ENCODE measurements at places on chromosomes 11 and 22.

- no peak for DNase-seq
Observed at GRCh38 chr11:64933935-64934681, 1.6 kb downstream of the GPHA2 start.

DNA sequence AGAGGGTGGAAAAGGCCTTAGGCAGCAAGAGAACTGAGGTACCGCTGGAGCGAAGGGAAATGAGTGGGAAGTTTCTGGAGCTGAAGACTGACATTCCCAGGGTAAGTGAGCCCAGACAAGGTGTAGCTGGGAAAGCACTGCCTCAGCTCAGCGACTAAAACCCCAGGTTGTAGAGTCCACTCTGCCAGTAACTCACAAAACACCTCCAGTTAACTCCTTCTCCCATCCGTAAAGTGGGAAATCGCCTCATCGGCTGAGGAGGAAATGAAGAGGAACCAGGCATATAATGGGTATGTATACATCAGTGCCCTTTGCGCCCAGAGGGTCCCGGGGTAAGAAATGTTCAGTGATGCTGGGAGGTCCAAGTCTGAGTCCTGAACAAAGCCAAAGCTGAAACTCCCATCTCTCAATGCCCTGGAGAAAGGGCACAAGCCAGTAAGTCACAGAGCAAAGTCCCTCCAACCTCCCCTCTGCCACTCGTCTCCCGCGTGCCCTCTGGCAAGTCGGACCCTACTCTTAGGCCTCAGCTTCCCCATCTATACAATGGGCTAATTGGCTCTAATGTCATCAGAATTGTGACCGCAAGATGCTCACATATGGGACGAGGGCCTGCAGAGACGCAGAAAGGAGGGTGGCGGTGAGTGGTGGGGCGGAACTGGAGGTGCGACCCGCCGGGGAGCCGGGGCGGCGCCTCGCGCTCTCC, 588 bp downstream of the VPS37C start:
- DNase-seq = no peak

GRCh38 chr11:73399159-73399590, 23.0 kb downstream of the RELT start:
- no peak for DNase-seq

GRCh38 chr11:113197446-113197845, 116.9 kb upstream of the TTC12 start:
- DNase-seq = no peak

DNA sequence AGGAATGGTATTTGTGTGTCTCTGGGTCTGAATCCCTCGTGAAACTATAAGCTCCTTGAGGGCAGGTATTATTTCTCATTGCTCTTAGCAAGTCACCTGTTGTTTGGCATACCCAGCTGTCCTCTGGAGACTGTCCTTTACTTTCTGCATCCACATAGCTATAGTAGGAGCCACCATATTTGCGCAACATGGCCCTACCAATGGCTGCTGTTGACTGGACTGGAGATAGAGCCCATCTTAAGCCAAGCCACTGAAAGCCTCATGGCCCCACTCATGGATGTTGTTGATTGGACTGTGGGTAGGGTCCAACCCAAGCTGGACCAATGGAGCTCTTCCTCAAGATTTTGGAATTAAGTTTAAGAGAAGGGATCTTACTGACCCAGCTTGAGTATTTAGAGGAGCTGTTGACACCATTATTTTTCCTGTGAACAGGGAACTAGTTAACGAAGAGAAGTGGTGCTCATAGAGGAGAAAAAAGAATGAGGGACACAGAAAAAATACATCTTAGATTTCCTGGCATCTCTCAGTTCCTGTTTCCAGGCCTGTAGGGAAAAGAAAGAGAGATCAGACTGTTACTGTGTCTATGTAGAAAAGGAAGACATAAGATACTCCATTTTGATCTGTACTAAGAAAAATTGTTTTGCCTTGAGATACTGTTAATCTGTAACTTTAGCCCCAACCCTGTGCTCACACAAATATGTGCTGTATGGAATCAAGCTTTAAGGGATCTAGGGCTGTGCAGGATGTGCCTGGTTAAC, 47.2 kb downstream of the LRRC74B start:
- DNase-seq = no peak

DNA sequence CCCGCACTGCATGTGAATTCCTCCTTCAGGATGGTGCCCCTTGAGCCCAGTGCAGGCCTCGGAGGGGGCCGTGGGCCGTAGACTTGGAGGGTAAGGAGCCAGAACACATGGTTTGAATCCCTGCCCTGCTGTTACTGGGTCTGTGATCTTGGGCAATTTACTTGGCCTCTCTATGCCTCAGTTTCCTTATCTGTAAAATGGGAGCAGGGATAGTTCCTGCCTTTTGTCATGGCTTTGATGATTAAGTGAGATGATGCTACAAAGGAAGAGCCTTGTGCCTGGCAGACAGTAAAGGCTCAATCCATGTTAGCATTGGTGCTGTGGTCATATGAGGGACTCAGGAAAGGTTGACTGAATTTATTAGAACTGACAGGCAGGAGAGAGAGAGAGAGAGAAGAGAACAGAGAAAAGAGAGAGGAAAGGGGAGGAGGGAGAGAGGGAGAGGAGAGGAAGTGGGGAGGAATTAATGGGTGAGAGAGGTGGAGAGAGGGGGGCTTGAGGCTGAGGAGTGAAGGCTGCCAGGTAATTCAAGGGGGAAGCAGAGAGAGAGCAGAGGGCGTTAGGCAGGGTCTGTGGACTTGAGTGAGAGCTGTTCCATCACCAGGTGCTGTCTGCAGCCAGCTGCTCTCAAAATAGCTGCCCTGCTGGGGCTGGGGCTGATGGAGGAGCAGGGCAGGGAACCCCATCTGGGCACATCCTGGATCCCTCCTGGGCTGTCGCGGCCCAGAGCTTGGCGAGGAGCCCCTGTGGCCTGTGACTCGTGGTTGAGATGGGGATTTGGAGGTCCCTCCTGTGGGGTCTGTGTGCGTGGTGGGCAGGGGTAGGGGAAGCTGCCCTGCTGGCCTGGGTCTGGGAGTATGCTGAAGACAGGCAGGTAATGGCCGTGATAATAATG, 44.1 kb downstream of the MCM5 start:
- DNase-seq = no peak

DNA sequence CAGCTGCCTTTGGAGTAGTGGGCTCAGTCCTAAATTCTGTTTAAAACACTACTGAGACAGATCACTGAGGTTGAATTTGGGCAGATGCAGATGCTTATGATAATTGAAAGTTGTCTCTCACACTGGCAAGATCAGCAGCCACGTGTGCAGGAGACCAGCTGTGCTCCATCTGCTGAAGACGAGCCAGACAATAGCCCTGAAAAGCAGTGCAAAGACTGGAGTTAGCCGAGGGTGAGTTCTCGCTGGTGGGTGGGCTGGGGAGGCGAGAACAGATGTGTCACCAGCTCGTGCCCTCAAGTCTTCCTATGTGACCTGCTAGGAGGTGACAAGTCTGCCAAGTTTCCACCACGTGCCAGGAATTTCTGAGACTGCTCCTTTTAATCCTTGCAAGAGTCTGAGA, 661.3 kb upstream of the B3GAT1 start:
- no peak for DNase-seq

- DNase-seq = no peak
Observed at GRCh38 chr11:35635933-35636332, 17.7 kb downstream of the FJX1 start.

DNA sequence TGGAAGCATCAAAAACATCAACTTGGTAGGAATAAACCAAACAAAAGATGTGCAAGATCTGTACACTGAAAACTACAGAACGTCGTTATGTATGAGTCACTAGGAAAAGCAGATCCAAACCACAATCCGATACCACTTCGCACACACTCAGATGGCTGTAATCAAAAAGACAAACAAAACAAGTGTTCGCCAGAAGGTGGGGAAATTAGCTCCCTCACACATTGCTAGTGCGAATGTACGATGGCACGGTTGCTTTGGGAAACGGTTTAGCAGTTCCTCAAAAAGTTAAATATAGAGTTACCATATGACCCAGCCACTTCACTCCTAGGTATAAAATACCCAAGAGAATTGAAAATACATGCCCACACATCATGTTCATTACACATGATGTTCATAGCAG, 14.8 kb upstream of the CARD10 start:
- DNase-seq = no peak

DNA sequence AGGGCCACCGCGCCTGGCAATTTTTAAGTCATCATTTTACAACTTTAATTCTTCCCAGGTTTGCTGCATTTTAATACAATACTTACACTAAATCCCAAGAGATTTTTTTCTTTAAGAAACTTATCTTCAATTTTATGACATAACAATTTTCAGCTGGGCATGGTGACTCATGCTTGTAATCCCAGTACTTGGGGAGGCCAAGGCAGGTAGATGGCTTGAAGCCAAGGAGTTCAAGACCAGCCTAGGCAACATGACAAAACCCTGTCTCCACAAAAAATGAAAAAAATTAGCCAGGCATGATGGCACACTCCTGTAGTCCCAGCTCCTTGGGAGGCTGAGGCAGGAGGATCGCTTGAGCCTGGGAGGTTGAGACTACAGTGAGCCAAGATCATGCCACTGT, 38.8 kb downstream of the CLDN25 start:
- no peak for DNase-seq

DNA sequence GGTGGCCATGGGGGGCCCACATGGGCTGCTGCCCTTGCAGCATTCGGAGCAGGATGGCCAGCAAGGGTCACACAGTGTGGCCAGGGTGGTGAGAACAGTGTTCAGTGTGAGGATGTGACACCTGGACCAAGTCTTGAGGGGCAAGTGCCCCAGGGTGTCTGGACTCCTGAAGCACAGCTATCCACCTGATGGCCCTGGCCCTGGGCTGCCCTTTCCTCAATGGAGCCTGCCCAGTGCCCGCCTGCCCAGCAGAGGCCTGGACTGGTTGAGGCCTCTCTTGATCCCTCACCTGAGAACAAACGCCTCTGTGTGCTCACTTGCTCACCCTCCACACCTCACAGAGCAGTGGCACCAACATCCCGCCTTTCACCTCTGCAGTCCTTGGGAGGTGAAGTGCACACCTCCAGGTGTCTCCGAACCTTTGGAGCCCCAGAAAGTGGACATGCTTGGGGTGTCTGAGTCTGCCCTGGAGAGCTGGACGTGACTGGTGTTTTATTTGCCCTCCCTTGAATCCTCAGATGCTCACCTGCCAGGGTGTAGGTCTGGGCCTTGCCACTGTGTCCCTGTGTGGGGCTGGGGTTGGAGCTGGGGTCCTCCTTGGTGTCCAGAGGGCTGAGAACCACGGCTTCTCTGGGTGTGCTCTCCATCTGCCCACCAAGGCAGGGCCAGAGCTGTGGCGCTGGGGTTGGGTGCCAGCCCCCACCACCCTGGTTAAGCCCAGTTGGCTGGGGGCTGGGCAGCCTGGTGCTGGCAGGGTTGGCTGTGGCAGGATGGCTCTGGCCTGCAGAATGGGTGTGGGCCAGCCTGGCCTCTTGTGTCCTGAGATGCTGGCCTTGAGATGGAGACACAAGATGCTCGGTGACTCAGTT, 3.8 kb upstream of the MUC2 start:
- DNase-seq = no peak

DNA sequence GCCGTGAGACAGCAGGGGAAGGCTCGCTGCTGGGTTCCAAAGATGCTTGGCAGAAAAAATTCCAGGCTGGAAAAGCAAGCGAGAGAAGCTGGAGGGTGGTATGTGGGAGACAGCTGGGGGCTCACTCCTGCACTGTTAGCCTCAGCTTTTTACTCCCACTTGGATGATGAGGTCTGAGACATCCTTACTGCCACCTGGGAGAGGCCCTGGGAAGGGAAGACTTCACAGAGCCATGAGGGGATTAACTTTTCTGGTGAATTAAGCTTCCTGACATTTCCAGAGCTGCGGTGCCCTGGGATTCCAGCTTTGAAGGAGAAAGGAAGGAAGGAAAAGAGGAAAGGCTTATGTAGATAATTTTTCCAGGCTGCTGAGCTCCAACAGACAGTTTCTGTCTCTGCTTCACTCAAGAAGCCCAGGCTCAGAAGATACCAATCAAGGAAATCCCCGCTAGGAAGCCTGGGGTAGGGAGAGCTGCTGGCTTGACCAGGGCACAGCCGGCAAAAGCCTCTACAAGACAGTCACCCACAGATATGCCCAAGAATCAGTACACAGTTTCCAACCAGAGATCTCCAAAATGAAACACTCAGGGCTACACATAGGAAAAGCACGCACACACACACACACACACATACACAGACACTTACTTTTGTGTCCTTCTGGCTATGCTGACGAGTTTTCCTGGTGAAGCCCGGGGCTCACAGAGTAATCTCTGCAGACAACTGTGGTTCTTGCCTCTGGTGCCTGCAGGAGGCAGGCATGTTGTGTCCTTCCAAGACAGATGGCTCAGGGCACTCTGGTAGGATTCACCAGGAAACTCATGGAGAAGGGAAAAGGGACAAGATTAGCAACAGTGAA, 907 bp downstream of the MCHR1 start:
- DNase-seq = no peak

- DNase-seq = no peak
Observed at GRCh38 chr11:65773784-65774411, 6.9 kb downstream of the AP5B1 start.

DNA sequence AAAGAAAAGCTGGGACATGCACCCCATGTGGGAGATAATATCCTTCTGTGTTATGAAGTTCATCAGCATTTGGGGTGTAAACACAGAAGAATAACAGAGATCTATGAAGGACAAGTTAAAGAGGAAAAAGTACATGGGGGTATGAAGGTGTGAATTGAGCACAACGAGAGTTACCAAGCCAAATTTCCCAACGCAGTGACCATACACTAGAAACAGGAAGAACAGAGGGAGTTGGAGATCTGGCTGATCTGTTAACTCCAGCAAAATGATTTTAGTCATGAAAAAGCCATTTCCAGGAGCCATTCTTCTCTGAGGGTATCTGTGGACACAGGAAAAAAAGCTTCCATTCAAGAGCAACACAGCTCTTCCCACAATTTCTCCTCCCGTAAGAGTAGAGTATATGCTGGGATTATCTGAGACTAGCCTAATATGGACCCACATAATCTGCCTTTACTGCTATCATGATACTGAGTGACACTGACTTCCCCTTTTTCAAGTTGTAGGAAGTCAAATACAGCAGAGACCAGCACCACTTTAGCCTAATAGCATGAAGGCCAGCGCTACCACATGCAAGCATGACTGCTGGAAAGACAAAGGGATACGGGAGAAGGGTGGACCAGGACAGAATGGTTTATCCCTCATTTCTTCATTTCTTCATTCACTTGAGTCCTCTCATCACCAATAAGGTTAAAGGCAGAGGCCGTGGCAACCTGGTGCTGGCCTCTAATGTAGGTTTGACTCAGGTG, 19.6 kb upstream of the OR8D2 start:
- DNase-seq = no peak

DNA sequence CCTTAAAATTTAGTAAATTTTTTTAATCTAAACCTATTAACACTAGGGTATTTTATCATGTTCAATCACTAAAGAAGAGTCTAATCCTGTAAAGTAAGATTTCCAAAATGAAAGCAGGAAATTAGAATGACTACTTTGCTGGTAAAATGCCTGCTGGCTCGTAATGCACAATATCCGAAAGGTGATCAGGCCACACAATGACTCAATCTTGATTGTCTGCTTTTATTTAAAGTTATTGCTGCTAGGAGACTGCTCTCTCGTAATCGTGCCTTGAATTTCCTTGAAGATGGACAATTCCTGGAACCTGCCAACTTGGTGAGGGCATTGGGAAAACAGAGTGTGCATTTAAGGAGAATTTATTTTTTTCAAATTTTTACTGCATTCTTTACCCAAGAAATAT, 1786.5 kb upstream of the RAG2 start:
- no peak for DNase-seq
